Activated CD4-positive, alpha-beta T cell treated with anti-CD3 and anti-CD28 coated beads, Interleukin-2, amount 50 U/mL, for 1 hour (primary cell): ENCODE measurements at places on chromosomes 3 and 15.

DNA sequence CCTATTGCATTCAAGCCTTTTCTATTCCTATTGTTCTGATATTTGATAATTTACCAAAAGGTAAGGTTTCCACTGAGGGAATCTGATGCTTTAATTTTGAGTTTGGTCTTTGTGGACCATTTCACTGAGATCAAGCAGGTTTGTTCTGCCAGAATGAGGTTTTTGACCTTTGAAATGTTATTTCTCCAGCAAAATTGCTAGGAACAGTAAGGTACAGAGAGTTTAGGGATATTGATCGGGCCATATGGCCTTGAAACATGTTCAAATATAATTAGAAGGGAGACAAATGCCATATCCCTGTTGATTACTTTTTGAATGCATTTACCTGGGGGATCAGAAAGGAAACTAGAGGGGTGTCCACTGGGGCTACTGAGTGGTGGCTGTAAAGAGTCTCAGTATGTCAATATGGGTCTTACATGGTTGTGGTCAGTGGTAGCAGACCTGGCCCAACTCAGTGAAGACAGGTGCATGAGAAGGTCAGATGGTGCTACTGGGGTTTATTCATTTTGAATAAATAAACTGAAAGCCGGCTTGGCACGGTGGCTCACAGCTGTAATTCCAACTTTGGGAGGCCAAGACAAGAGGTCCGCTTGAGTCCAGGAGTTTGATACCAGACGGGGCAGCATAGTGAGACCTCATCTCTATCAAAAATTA is 100.2 kb downstream of the SV2B start:
- DNase-seq = no peak

DNA sequence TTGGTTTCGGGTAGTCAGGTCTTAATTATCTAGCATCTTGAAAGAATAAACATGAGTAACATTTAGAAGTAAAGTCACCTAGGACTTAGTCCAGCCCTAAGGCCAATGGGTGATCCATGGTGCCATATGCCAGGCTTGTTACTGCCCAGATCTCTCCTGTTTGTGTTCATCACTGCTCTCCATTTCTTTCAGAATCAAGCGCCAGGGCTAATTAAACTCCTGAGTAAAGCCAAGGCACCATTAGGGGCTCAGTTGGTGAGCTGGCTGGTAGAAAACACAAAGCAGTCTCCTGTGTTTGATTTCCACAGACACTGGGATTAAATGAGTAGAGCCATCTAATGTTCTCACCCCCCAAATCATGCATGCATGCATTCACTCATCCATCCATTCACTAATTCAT is 11.3 kb downstream of the CYP19A1 start:
- DNase-seq = no peak

- no peak for DNase-seq
Observed at GRCh38 chr3:174397848-174398247, 461.3 kb upstream of the NAALADL2 start.

DNA sequence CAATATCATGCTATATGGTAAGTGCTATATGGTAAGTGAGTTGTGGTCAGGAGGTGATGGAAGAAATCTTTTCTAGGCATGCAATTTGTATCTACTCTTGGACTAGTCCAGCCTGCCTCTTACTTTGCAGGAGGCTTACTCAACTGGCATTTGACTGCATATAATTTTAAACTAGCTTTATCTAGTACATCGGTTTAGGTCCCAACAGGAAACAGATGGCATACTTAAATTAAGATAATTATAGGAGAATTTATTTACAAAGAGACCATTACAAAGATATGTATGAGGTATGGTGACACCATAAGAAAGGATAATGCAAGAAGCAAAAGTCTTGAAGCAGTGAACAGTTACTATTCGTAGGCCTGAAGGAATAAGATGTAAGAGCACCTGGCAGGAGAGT is 7.8 kb downstream of the SLC28A2 start:
- no peak for DNase-seq

DNA sequence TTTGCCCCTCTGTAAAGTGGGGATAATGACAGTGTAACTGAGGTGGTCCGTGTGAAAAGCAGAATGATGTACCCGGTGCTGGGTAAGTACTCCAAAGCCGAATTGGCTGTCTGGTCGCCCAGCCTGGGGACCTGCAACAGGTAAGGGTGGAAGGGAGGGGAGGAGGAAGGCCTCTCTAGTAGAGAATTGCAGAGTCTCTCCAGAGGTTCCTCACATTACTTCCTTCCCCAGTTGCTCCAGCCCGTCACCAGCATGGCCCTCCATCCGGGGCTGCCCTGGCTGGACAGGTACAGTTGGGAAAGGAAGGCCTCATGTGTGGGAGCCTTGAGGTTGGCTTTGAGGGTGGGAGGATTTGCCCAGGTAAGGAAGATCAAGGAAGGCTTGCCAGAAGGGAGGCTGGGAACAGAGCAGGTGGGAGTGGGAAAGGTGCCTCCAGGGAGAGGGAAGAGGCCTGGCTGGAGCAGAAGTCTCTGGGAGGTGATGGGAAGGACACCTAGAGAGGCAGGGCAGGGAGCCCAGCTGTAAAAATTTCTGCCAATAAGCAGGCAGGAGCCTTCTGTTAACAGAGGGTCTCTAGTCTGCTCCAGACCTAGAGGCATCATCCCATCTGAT is 1.7 kb upstream of the PSTPIP1 start:
- DNase-seq = no peak

- DNase-seq = no peak
Observed at GRCh38 chr3:168847291-168847883, 751.7 kb upstream of the GOLIM4 start.
